ENCODE measurements at places on chromosomes 2 and 18.

- DNase-seq, result no peak
These were observed 30.0 kb downstream of the ADCYAP1 start for GRCh38 chr18:934518-935133.

DNA sequence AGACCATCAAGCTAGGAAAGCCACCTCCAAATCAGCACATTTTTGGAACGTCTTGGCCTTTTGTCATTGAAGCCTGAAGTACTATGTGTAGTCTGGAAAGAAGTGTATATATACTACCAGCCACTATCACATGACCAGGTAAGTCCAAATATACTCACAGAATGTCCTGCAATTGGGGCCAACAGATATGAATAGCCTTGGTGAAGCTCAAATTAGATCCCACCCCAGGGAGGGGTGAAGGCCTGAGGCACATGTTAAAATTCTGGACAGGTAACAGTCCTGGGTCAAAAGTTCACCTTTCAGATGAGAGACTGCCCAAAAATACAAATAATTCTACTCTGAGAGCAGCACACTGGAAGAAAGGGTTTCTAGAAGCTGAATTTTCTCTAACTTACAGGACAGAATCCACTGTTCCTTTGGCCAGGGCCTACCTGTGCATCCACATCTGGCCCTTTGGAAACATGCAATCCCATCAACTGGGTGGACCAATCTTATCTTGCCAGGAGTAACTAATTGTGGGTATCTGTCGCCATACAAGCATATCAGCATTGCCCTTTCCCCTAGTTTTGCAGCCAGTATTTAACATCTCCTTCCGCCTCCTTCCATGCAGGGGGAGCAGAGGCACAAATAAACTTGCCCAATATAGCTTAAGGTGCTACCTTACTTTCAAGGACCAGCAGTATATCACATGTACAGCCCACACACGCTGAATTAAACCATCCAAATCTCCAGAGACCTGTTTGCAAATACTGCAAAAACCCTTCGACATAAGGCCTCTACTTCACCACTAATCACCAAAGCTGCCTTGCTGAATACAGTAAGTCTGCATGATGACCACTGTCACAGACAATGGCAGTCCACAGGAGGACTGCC lies 67.8 kb downstream of the EIF5B start:
- no peak for DNase-seq

DNA sequence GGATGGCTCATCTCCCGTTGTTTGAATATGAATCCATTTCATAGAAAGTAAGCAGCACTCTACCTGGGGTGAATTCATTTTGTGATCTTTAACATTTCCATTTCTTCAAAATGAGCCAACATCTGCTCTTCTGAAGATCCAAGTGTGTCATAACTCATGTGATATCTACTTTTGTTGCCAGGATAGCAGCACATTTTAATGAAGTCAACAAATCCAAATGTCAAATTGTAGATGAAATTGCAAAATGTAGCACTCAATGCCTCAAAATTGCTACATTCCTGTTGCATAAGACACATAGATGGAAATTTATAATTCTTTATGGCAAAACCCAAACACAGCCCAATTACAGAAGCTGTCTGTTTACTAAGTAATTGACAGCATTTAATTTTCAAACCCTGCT lies 360.7 kb downstream of the TMX3 start:
- no peak for DNase-seq

GRCh38 chr2:116877944-116878343 lies 936.5 kb upstream of the DDX18 start:
- no peak for DNase-seq

DNA sequence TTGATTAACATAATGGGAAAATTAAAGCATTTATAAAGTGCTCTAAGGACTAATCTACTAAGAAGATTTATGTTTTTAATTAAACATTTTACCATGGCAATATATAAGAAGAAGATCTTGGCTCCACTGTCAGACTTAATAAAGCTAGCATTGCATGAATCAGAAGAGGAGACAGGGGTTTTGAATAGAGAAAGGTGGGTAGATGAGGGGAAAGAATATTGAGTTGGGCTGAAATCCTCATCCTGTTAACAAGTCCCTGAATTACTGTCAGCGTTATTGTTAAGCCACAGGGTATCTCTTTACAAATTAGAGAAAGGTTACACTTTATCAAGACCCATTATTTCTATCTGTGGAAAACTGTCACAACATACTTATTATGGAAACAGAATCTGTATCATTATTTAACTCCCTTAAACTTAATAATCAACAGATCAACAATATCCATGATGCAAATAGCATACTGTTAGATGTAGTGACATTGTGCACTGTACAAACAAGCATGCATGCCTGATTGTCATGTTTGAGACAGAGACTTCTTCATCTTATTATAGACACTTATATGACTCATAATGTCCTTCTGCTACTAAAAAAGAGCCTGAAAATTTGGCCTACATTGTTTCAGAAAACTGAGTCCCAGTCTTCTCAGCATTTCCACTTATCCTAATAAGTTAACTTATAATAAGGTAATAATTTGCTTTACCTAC lies 304.1 kb downstream of the NRXN1 start:
- DNase-seq, result no peak

GRCh38 chr2:88919087-88919738 lies 227.7 kb downstream of the RPIA start:
- DNase-seq, result no peak

DNA sequence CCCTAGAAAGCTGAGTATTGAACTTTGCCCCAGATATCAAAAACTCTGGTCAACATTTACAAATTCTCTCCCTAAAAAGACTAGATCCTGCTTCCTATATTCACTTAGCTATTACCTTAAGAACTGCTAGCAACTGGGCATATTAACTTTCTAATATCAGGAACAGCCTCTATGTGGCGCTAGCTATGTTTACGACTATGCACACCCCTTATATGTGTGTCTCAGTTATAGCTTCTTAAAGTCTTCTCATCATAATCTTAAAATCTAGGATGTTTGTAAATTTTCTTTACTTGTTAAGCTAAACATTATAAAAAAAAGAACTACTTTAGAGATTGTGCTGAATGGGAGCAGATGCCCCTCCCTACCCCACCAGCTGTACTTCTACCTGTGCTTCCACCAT lies 1.7 kb upstream of the STAMBP start:
- no peak for DNase-seq

- no peak for DNase-seq
These were observed 12.9 kb downstream of the CYS1 start for GRCh38 chr2:10067330-10067729.

Measured in CD4-positive, alpha-beta memory T cell (primary cell).